ENCODE measurements at places on chromosomes 3 and 15.

GRCh38 chr3:90031121-90031520, 923.7 kb downstream of the EPHA3 start:
- no peak for DNase-seq

GRCh38 chr3:171460725-171461524, 720 bp upstream of the TNIK start:
- DNase-seq = peak; percentile 61

- no peak for DNase-seq
These were observed 124.0 kb upstream of the STT3B start for GRCh38 chr3:31408720-31409119.

GRCh38 chr3:80770106-80771074, 991.1 kb downstream of the GBE1 start:
- no peak for DNase-seq

GRCh38 chr15:26132811-26133210, 269.7 kb upstream of the ATP10A start:
- no peak for DNase-seq

DNA sequence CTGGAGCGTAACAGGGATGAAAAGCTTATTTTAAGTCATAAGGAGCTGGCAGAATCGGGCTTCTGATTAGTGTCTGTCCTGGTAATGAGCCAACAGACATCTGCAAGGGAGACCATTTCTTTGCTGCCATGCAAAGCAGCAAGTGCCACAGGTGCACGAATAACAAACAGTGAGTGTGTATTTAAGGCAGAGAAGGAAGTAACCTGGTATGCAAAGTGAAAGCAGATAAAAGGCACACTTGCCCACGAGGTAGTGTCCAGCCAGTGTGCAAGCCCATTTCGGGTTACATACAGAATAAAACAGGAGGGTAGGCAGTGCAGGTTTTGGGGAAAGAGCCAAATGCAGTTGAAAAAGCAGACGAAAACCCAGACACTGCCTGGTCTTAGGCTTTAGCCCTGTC, 1153.7 kb downstream of the SI start:
- DNase-seq = no peak

- DNase-seq = no peak
These were observed 525.2 kb downstream of the OCA2 start for GRCh38 chr15:27573805-27574485.

- DNase-seq = no peak
These were observed 36.2 kb downstream of the PPCDC start for GRCh38 chr15:75059607-75060006.

DNA sequence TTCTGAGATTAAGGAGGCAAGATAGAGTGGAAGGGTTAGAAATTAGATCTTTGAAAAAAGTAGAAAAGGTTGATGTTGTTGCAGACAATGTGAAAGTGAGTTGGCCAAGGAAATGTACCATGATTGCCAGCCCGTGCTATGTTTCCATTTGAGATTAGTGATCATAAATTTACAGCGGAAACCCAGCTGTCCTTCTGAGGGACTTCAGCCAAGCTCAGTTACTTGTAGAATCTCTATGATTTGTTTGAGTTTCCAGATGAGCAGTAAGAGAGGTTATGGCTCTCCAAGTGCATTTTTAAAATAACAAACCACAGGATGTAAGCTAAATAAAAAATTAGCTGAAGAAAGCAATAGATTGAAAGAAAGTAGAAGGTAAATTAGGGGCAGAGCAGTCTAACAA, 54.2 kb upstream of the RBMS3 start:
- no peak for DNase-seq

DNA sequence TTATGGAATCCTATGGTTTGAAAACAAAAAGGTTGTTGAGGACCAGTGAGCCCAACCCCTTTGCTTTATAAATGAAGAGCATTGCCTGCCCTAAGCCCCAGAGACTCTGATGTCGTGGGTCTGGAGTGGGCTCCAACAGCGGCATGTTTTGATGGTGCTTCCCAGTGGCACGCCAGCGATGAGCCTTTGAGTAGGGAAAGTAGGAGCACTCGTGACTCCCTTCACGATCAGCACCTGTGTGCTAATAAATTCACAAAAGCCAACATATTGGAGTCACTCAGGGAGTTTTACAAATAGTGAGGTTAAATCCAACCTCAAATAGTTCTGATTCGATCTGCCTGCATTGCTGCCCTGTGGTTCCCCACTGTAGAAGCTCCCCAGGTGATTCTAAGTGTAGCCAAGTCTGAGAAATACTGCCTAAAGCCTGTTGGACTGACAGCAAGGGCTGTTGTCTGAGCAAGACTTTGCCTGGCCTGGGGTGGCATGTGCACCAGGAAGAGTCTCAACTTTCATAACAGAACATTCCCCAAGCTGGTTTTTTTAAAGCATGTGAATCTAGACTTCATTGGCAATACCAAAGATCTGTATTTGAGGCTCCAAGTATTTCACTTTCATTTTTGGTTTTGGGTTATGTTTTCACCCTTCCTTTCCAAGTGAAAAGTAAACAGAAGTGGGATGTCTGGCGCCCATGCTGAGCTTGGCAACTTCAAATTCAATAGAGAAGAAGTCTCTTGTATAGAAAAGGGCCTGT, 9.9 kb downstream of the CCR5 start:
- peak; percentile 67 for DNase-seq

- no peak for DNase-seq
These were observed 105.3 kb upstream of the PDZRN3 start for GRCh38 chr3:73729969-73730440.

DNA sequence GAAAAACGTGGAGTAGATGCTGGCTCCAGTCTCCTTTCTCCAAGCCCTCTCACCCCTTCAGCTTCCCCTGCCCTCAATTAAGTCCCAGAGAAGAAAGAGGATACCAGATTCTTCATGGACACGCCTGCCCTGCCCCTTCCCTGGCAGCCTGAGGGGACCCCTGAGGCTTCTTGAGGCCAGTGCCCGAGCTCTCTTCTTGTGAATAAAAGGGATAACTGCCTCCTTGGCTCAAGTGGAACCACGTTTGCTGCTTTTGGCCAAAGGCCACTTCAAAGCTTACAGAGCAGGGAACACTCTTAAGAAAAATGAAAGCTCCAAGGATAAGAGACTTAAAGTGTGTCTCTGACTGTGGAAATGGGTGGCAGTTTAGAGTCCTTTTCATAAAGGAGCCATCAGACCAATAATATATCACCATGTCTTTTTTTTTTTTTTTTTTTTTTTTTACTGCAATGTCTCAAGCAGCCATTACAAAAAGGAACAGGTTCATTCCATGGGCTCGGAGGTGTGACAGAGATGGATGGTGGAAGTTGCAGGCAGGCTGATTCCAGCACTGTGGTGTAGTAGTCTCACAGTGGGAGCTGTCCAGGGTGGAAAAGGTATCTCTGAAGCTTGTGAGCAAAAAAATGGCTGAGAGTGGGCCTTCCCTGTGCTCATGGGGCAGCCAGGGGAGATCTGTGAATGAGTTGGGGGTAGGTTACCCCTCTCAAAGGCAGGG, 108.8 kb downstream of the SEMA5B start:
- no peak for DNase-seq

- DNase-seq = no peak
These were observed 90.7 kb downstream of the HHLA2 start for GRCh38 chr3:108387063-108387462.

DNA sequence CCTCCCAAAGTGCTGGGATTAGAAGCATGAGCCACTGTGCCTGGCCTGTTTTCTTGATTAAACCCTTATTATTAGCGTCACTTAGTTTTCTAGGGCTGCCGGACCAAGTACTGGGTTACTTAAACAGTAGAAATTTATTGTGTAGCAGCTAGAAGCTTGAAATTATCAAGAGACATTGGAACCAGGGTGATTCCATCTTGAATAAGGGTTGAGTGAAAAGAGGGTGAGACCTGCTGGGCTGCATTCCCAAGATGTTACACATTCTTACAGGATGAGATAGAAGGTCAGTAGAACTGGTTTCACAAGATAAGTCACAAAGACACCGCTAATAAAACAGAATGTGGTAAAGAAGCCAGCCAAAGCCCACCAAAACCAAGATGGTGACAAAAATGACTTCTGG, 18.6 kb upstream of the FSTL1 start:
- no peak for DNase-seq

GRCh38 chr3:107013641-107014040, 363.6 kb upstream of the CCDC54 start:
- no peak for DNase-seq

- peak; percentile 84 for DNase-seq
These were observed 33.7 kb upstream of the MTHFS start for GRCh38 chr15:79930516-79930915.

- DNase-seq = no peak
These were observed 97.1 kb downstream of the SLC25A26 start for GRCh38 chr3:66317750-66318376.

DNA sequence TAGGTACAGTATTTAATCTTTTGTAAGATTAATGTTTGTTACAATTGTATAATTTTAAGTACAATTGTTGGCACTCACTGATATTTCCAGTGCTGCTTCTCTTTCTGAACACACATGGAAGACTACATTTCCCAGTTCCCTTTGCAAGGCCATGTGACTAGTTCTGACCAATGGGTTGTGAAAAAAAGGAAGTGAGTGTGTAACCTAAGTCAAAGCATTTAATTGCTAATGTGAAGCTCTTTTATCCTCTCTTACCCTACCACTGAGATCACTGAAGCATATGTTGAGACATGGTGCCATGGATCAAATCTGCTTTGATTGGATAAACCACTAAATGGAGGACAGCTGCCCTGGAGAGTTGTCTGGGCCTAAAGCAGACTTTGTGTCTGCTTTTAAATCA, 83.9 kb upstream of the PLXND1 start:
- DNase-seq = peak; percentile 74

DNA sequence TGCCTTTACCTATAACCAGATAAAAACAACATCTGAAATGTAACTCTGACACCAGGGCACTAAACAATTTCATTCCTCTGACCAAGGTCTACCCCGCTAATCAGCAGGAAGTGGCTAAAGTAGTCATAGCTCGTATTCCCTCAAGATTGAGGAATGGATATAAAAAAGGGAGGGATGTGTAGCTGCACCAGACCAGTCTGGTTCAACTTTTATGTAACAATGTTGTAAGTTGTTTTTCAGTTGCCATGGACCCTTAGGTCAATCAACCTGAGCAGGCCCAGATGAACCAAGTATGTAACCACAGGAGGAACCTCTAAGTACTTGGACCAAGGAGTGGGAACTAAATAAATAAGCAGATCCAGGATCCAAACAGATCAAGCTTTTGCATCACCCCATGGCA, 28.4 kb upstream of the IFT57 start:
- no peak for DNase-seq

- DNase-seq = no peak
These were observed 22.7 kb downstream of the ZNF860 start for GRCh38 chr3:32004113-32004765.

GRCh38 chr15:77126529-77127326, 55.8 kb upstream of the TSPAN3 start:
- no peak for DNase-seq

GRCh38 chr15:81126892-81127291, 7.2 kb upstream of the CFAP161 start:
- DNase-seq = no peak

DNA sequence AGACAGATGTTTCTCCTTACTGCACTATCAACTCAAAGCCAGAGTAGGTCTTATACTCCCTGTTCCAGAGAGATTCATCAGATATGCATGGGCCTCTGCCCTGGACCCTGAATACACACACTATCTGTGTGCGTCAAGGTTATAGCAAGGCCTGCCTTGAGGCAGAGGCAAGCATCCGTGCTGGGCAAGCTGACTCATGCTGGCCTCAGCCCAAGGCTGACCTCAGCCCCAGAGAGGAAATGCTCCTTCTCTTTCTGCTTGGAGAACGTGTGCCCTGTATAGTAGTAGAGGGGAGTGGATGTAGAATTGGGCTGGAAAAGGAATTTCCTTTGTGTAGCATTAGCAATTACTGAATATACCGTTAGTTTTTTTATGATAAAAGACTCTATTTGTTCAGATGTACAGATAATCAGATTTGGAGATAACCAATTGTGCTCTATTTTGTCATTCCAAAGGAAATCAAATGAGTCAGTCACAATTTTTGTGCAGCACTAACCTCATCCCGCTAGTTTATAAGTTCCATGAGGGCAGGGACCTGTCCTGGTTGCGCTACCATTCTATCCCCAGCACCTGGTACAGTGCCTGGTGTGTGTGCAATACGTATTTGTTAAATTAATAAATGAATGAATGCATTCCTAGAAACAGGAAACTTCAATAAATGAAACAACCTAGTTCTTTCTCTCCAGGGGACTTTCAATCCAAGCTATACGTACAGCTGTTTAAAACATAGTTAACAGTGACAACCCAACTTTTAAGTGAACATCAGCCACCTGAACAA, 13.3 kb upstream of the PAQR9 start:
- peak; percentile 91 for DNase-seq

DNA sequence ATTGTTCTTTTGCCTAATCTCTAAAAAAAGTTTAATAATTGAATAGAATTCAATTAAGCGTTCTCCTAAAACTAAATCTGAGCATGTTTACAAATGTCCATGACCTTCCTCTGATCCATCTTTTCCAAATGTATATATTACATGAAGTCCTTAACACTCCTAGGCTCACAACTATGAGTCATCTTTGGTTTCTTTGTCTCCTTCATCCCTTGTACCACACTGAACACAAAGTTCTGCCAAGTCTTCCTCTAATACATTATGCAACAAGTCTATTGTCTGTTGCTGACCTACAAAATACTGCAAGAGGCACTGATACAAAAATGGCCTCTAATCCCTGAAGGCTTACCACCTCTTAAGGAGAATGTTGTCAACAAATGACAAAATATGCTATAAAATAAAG, 550.2 kb downstream of the PYDC2 start:
- DNase-seq = no peak

- peak; percentile 72 for DNase-seq
These were observed 578 bp downstream of the OIP5 start for GRCh38 chr15:41331833-41332193.

GRCh38 chr3:71573181-71573580, 10.3 kb downstream of the FOXP1 start:
- DNase-seq = no peak

- DNase-seq = peak; percentile 81
These were observed 270.6 kb upstream of the TPRG1 start for GRCh38 chr3:188901126-188901525.

DNA sequence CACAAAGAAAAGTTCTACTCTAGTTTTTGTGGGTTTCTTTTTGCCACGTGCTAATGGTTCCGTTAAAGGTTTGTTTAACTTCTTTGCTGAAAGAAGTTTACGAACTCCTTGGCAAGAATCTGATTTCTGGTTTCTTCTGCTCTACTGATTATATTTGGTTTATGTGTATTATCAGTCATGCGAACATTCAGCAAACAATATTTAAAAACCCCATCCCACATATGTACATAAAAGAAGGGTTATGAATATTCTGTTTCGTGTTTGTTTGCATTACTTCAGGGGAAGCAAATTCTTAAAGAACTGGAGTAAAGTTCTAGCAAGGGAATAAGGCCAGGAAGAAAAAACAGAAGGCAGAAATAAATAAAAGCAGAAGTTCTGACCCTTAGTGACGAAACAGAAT, 9.8 kb downstream of the LARS2 start:
- DNase-seq = no peak

GRCh38 chr15:101105059-101105891, 146.6 kb downstream of the CHSY1 start:
- peak; percentile 78 for DNase-seq

DNA sequence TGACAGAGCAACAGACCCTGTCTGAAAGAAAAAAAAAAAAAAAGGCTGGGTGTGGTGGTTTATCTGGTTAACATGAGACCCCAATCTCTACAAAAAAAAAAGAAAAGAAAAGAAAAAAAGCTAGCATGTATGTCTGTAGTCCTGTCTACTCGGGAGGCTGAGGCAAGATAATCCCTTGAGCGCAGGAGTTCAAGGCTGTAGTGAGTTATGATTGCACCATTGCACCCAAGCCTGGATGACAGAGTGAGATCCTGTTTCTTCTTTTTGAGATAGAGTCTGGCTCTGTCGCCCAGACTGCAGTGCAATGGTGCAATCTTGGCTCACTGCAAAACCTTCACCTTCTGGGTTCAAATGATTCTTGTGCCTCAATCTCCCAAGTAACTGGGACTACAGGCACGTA, 8.4 kb upstream of the DHX30 start:
- DNase-seq = peak; percentile 6

Measured in suppressor macrophage treated with lipopolysaccharide for 1 hour (primary cell).